ENCODE measurements at places on chromosomes 11 and 22. TPM values are rescaled to one million over a fixed set of nuclear protein-coding genes. Genes with fewer than 3 reads are reported as not detected.

Gene OR52H1
- total RNA-seq, result 3.8 TPM

Gene NCF4
- not detected for total RNA-seq

Gene MRGPRE
- not detected for total RNA-seq

Gene LYVE1
- total RNA-seq, result 1.3 TPM

Gene SNX32
- 20.7 TPM for total RNA-seq

Gene NEFH
- 0.63 TPM for total RNA-seq

Gene TRPC6
- total RNA-seq, result 10.0 TPM

Gene CFL1
- total RNA-seq, result 647 TPM

Gene OAF
- 1.9 TPM for total RNA-seq

Gene OR10A2
- not detected for total RNA-seq

Gene LMO1
- 3.1 TPM for total RNA-seq

Gene LRRC74B
- total RNA-seq, result 0.31 TPM

Gene OR52A1
- not detected for total RNA-seq

Gene MGAT3
- 26.6 TPM for total RNA-seq

Gene OR5B17
- not detected for total RNA-seq

Gene CHKA
- 72.0 TPM for total RNA-seq

Gene TMEM191C
- 4.4 TPM for total RNA-seq

Gene PLEKHB1
- 5.9 TPM for total RNA-seq

Gene FADS3
- 49.1 TPM for total RNA-seq

Gene SCN4B
- total RNA-seq, result 9.1 TPM

Gene ART5
- total RNA-seq, result not detected

Data from parietal lobe (tissue), 2 donors.